ENCODE measurements at places on chromosomes 2 and 18.

DNA sequence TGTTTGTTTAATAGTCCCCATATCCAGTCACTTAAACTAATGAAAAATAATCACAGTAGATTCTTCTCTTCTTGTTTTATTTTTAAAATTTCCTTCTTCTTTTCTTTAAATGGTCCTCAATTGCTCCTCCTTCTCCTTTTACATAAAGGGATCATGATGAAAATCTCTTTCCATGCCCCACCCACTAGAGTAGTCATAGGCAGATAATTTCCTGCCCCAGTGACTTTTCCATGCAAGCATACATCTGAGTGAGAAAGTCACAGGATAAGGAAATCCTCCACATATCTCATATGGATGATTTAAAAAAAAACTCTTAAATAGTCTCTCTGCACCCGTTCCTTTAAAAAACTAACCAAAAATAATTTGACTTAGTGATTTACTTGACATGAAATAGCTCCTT, 552.3 kb upstream of the SETBP1 start:
- DNase-seq, result no peak

DNA sequence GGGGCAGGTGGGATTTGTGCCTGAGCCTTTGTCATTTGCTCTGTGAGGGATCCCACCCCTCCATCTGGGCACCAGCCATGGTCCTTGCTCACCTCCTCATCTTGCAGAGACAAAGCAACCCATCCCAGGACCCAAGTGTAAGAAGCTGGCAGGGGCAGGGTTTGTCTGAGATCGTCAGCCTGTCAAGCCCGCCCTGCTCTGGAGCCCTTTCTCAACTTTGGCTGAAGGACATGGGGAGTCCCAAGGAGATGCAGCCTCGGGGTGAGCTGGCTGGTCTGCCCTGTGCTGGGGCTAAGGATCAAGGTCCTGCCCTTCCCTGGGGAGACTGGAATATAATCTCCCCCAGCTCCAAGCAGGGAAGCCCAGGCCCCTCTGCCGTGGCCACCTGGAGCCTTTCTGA, 86.0 kb downstream of the CAPN13 start:
- no peak for DNase-seq

- no peak for DNase-seq
Observed at GRCh38 chr2:160349306-160349705, 144.3 kb downstream of the RBMS1 start.

GRCh38 chr18:76447258-76447890, 47.7 kb downstream of the ZNF516 start:
- no peak for DNase-seq

DNA sequence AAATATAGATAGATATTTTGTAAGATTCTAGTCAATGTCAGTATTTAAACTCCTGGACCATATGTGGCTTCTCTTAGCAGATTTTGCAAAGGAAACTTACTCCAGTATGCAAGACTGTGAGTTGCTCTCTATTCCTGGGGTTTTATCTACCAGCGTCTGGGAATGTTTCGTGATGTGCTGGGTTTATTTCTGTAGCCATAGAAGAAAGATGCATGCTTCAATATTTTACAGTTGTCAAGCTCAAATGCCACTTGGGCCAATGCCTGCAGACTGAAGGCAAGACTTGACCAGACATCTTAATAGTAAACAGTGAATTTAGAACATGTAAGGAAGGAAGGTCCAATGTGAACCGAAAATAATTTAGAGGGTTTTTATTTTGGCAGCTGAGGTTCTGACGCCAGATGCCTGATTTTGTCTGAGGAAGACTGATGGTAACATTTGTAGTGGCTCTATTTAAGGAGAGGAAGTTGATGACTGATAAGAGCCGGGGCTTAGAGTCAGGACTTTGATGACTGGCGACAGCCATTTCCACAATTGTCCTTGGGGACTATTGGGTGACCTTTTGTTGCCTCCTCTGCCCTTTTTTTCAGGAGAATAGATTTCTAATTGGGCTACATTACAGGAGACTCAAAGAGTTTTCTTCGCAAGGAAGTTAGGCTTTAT, 154.3 kb downstream of the RAPGEF4 start:
- DNase-seq, result no peak

- DNase-seq, result no peak
Observed at GRCh38 chr2:219446101-219446504, 11.5 kb downstream of the SPEG start.

DNA sequence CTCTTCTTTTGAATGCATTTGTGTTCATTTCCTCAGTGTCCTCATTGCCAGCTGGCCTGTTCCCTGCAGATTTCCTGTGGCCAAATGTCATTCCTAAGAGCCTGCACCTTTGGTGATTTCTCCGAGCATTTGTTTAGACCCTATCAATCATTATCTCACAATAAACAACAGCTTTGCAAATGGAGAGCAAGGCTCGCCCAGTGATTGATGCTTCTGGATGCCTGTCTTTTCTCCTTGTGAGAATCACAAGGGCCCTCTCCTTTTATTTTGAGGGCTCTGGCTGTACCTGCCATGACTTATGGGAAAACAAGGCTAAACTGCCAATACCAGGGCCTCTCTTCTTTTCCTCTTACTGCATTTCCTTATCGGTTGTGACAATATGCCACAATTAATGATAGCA, 1454.4 kb upstream of the CELF4 start:
- no peak for DNase-seq

DNA sequence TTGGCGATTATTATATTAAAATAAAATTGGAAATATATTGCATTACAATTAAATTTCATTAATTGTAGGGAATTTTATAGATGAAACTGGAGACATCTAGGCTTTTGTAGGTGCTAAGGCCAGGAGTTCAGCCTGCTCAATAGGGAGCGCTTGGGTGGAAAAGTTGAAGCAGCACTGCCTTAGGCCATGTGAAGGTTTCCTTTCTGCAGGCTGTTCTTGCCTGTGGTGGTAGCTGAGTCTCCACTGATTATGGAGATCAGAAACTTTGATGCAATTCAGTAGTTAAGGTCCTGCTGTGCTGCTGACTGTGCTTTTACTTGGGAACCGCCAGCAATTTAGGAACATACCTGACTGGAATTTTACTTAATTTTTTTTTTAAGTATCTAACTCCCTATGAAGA, 179.9 kb upstream of the BOD1L2 start:
- DNase-seq, result no peak

- DNase-seq, result no peak
Observed at GRCh38 chr2:25586726-25587144, 86.6 kb downstream of the DTNB start.

DNA sequence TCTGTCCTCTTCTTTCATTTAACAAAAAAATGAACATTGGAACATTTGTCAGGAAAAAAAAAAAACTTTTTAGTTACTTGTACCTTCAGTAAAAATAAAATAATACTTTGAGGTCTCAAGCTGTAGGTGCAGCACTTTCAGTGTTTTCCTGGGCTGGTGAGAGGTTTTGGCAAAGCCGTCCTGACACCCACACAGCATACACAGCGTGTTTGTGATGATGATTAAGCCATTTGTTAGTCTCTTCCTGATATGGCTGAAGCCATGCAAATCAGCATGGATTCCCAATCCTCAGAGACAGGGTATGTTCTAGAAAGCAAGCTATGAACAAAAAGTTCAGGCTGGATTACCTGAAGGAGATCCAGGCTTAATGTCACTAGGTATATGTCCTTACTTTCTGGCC, 236.8 kb downstream of the ZNF516 start:
- DNase-seq, result no peak

DNA sequence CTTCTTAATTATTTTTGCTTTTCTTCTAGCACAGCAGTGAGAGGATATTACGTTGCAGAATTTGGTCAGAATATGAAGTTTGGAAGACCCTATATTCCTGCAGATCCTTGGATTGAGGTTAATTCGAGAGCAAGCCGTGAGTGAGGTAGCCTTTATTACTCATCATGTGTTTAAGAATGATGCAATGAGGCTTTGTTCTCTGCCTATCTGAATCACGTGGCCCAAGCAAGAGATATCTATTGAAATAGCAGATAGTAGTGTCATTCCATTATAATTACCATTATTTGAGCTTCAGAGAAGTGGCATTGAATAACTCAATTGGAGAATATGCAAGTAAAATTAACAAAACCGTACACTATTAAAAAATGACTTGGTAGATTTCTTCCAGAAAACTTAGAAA, 641.1 kb downstream of the TMEM182 start:
- no peak for DNase-seq

DNA sequence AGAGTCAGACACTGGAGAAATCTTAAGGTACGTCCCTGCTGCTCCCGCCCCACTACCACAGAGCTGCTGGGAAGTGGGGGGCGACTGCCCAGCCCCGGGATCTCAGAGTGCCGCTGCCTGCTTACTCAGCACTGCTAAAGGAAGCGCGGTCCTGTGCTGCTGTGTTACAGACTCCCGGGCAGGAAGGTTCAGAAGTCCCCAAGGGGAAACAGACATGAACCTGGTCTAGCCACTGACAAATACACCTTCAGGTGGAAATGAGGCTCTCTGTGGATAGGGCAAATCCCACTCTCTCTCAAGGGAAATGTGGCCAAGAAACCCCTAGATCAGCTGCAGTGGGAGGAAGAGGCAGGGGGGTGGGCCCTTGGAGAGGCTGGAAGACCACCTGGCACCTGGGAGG, 13.7 kb downstream of the MTERF4 start:
- DNase-seq, result no peak

DNA sequence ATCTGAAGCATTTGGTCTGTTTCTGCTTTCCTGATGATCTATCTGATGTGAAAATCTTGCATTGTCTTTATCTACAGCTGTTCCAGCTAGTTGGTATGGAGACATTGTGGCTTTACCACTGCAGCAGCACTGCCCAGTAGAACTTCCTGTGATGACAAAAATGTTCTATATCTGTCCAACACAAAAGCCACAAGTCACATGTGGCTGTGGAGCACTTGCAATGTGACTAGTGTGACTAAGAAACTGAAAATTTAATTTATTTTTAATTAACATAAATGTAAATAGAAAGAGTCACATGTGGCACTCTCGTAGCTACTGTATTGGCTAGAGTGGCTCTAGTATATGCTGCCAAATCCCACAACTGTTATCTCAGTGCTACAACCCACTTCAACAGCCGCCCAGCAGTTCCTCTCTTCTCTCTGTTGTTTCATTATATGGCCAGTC, 425.7 kb downstream of the SETBP1 start:
- no peak for DNase-seq

All from right kidney (tissue), 9 donors.